ENCODE measurements at places on chromosomes 16 and 17.

- DNase-seq: no peak
Observed at GRCh38 chr17:65914784-65915342, 277.1 kb downstream of the CEP112 start.

DNA sequence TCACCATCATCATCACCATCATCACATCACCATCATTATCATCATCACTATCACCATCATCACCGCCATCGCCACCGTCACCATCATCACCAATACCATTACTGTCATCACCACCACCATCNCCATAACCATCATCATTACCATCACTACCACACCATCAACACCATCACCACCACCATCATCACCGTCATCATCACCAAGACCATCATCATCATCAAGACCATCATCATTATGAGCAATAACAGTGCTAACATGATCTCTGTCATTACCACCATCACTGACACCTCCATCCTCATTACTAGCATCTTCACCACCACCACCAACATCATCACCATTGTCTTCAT is 16.1 kb upstream of the ZNF469 start:
- DNase-seq: no peak

GRCh38 chr16:8712589-8713361 is 38.4 kb downstream of the ABAT start:
- DNase-seq: peak; percentile 57

GRCh38 chr16:3938471-3938842 is 57.9 kb upstream of the CREBBP start:
- no peak for DNase-seq

DNA sequence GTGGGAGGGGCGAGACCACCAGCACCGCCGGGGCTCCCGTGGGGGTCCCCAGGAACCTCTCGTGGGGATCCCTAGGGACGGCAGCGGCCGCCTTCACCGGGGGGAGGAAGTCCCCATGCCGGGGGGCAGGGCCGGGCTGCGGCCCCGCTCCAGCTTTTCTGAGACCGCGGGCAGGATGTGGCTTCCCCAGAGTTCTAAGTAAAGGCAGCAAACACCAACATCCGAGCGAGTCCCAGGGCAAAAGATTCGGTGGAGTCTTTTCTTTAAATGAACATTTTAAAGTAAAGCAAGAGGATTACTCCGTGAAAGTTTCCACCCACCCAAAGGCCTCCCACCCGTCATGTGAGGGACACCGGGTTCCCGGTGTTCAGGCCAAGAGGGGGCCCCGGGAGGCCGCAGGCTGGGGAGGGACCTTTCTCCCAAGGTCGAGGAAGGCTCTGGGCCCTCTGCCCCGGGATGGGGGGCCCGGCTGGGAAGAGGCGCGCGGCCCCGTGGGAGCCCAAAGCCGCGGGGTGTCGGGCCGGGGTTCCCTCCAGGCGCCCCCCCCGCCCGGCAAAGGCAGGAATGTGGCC is 137.2 kb upstream of the RPH3AL start:
- no peak for DNase-seq

GRCh38 chr16:66901626-66902025 is 17.1 kb downstream of the CDH16 start:
- no peak for DNase-seq

DNA sequence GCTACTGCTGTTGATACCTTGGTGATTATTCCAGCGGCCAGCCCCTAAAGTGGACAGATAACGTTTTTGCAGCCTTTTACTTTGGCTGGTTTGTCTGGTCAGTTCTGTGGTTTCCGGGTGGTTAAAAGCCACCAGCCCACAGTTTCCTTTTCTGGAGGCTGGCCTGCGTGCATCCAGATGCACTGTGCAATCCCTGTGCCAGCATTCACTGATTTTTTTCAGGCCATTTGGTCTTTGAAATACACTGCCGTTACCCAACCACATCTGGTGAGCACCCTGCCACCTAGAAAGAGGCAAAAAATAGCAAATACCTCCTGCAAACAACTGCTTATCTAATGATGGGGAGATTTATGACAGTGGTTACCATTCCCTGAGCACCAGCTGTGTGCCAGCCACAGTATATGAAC is 797 bp downstream of the NUDT7 start:
- DNase-seq: no peak

DNA sequence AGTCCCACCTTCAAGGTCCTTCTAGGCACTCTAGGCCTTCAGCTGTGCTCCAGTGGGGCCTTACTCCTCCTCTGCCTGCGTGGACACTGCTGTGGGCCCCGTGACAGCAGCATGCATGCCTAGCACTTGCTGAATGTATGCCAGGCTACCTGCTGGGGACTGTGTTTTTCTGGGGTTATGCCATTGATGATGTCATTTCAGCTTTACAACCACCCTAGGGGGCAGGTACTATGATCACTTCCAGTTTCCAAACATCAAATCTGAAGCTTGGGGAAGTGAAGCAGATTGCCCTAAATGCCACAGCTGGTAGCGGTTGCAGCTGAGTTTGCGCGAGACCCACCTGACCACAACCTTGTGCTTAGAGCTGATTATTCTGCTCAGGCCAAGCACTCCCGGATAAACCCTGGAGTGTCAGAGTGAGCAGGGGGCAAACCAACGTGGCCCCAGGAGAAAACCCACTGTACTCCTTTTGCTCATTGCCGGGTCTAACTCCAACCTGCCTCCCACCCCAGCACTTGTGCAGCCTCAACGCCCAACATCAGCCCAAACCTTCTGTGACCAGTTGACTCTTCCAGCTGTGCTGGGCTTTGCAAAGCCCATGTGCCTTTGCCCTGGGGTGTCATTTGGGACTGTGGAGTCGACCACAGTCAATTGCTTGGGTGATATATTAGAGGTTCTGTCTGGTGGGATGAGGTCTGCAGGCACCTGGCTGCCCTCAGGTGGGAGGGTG is 168.4 kb downstream of the ENGASE start:
- DNase-seq: peak; percentile 8

DNA sequence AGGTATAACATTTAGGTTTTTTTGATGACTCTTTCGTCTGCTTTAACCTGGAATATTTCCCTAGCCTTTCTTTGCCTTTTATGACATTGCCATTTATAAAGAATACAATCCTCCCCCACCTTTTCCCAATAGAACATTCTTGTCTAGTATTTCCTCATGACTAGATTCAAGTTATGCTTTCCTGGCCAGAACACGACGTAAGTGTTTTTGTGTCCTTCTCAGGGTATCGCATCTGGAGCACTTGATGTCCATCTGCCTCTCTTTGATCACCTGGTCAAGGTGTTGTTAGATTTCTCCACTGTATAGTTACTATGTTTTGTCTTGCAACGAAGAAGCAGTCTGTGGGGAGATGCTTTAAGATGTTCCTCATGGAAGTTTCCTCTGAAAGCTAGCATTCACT is 87.4 kb downstream of the MSI2 start:
- DNase-seq: no peak

DNA sequence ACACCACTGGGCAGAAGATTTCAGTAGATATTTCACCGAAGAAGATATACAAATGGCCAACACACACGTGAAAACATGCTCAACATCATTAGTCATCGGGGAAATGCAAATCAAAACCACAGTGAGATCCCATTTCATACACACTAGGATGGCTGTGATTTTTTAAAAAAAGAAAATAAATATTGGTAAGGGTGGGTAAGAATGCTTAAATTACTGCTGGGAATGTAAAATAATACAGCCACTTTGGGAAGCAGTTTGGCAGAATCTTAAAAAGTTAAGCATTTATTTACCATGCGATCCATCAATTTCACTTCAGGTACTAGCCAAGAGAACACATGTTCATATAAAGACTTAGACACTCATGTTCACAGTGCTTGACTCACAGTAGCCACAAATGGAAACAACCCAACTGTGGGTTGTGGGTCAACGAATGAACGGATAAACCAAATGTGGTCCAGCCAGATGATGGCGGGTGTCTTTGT is 6.5 kb upstream of the C16orf74 start:
- DNase-seq: no peak

GRCh38 chr16:47581114-47581513 is 120.0 kb downstream of the PHKB start:
- DNase-seq: no peak

DNA sequence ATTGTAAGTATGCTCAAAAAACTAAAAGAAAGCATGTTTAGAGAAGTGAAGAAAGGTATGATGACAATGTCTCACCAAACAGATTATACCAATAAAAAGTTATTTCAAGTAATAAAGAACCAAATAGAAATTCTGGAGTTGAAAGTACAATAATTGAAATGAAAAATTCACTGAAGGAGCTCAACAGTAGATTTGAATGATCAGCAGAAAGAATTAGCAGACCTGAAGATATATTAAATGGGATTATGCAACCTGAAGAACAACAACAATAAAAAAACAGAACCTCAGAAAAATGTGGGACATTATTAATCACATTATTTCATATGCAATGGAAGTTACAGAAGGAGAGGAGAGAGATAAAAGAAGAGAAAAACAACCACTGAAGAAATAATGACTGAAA is 57.6 kb downstream of the ABCA8 start:
- DNase-seq: no peak

DNA sequence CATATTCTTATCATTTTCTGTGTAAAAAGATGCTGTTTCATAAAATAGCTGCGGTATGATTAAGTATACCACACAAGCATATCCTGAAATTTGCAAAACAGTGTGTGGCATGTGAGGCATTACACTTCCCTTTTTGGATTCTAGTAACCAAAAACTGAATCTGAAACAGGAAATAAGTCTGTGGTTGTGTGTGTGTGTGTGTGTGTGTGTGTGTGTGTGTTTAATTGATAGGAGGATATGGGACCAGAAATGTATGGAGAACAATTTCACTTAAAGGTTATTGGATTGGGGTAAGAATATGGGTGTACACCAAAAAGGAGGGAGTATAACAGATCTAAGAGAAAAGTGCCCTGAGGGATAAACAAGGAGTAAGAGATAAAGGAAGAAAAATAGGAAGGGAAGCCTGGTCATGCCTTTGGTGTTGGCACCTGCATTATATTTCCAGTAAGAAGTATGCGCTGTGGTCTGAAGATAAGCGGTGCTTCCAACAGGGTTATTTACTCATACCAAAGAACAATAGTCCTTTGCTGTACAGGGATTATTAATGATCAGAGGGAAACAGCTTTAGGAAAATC is 4.0 kb downstream of the LYRM1 start:
- peak; percentile 16 for DNase-seq

GRCh38 chr17:76683921-76684745 is 26.6 kb downstream of the MXRA7 start:
- DNase-seq: no peak

GRCh38 chr17:51912939-51913338 is 245.6 kb downstream of the CA10 start:
- DNase-seq: no peak

DNA sequence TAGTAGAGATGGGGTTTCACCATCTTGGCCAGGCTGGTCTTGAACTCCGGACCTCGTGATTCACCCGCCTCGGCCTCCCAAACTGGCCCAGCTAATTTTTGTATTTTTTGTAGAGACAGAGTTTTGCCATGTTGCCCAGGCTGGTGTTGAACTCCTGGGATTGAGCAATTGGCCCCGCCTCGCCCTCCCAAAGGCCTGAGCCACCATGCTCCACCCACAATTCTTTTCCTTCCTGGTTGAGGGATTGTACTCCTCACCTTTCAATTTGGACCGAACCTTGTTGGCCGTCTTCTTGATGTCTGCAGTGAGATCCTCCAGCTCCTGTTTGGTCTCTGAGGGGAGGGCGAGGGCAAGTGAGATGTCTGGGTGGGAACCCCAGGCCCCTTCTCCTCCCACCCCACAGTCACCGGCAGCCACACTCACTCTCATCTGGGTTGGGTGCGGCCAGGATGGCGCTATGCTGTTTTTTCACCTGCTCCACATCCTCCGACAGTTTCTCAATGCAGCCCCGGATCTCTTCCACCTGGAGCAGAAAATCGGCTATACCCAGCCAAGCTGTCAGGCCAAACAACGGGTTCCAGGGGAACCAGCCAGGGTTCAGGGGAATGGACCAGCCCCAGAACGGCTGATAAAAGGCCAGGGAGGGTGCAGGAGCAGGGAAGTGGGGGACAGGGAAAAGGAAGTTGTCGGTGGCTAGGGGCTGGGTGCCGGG is 9.6 kb downstream of the STX1B start:
- no peak for DNase-seq

DNA sequence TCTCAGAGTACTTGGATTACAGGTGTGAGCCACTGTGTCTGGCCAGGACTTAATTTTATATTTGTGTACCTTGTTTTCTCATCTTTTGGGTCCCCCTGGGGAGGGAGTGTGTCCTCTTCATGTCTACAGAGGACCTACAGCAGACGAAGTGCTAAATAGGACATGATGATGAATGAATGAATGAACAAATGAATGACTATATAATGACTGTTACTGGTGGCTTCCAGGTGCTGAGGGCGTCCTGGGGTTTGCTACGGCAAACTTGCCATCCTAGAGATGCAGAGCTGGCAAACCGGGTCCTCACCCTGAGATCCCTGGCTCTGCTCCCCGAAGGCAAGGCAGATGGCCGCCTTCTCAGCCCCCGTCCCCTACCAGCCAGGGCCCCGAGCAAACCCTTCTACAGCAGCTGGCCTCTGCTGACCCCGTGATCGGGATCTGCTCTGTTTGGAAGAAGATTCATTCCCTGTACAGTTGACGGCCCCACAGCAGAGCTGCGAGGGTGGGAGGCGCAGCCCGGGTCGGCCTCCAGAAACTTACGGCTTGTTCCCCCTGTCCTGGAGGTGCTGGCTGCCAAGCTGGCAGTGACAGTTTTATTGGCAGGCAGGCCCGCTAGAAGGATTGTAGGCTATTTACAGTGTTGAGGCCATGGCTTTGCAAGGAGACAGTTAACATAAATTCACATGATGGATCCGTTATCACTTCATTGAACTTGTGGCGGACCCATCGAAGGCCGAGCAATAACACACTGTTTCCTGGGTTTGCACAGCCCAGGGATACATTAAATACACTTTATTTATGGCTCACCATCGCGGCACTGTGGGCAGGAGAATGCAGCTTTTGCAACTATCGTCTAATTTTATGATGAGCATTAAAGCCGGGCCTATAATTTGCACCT is 197.7 kb upstream of the GSE1 start:
- DNase-seq: peak; percentile 71

- no peak for DNase-seq
Observed at GRCh38 chr16:17803625-17804410, 333.1 kb upstream of the XYLT1 start.

- no peak for DNase-seq
Observed at GRCh38 chr17:76772842-76773525, 35.1 kb downstream of the MFSD11 start.

DNA sequence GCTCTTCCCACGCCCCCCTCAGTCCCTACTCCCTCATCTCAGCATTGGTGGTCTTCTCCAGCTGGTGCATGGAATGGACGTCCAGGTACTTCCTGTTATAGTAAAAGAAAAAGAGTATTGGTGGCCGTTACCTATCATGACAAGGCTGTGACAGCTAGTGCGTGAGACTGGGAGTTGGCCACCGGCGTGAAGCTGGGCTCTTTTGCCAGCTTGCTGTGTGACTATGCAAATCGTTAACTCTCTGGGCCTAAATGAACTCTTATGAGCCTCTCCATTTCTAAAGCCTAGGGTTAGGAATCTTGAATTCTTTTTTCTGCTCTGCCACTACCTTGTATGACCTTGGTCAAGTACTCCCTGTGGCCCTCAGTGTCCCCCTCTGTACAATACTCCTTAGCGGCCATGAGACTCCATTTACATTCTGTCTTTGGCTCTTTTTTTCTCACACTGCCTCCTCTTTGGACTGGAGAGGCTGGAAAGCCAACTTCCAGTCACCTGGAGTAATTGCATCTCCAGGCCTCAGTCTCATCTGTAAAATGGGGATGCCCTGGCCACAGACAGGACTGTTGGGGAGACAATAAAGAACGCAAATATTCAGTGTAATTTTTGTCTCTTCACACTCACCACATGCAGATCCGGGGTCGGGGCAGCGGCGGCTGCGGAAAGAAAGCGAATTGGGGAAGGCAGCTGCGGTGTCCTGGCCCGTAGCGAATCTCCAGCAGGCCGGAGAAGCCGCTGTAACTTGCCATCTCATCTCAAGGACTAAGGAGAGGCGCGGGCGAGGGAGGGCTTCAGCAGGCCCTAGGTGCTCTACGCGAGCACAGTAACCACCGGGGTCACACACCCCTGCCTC is 1.1 kb downstream of the CFAP119 start:
- DNase-seq: no peak
